GM12864 (cell line): ENCODE measurements at places on chromosomes 3 and 15.
A peak's percentile ranks its signal among the peaks of the same experiment; 100 is the strongest.

DNA sequence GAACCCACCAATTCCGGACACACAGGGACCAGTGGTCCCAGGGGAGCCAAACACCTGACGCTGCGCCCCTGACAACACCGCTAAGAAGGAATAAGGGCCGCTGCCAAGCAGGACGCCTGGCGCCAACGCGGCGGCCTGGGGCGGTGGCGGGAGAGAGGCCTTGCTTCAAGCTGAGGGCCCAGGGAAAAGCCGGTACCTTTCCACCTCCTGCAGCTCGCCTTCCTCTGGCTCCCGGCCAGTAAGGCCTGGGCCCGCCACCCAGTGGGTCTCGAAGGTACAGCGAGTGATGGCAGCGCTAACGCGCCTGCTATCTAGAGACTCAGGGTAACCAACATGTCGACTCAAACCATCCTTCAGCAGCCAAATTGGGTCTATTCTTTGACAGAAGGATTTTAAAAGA, 1074.1 kb downstream of the SI start:
- DNase-seq: no peak

GRCh38 chr3:33980252-33980651, 181.8 kb downstream of the PDCD6IP start:
- DNase-seq: no peak

DNA sequence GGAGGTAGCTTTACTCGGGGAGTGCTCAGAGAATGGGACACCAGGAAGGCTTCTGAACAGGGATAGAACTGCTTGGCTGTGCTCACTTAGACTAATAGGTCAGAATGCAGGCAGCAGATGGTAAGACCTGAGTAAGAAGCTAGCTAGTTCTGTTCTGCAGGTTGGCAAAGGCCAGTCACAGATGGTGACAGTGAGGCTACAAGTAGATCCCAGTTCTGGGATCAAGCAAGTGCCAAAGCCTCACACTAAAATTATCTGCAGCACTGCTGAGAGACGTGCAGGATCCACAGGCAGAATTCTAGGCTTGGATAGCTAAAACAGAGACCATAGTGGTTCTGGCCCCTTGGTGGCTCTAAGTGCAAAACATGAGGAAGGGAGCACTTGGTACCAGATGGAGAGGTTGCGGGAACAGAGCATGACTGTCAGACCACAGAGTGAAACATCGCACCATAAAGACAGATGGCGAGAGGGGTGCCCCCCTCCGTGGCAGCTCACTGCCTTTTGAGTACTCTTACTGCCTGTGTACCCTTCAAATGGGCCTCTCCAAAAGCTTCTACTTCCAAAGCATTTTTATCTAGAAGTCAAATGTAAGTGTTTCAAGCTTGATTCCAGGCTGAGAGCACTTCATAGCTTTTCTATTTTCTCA, 3.6 kb upstream of the GLCE start:
- no peak for DNase-seq

GRCh38 chr3:125638799-125639198, 43.5 kb upstream of the OSBPL11 start:
- no peak for DNase-seq

DNA sequence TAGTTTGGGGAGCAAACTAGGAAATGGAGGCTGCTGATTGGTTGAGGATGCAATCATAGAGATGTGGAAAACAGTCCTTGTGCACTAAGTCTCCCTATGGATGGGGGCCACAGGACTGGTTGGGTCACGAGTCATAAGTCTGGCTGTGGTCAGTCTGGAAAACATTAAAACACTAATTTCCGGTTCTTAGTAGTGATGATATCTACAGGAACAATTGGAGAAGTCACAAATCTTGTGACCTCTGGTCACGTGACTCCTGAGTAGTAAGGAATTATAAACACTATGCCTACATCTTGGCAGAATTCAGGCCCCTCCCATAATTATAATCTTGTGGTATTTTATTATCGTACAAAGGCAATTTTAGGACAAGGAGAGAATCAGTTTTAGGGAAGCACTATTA, 317.3 kb upstream of the ARPP21 start:
- DNase-seq: no peak

- no peak for DNase-seq
These were observed 3.6 kb upstream of the SH2D7 start for GRCh38 chr15:78088773-78089080.

DNA sequence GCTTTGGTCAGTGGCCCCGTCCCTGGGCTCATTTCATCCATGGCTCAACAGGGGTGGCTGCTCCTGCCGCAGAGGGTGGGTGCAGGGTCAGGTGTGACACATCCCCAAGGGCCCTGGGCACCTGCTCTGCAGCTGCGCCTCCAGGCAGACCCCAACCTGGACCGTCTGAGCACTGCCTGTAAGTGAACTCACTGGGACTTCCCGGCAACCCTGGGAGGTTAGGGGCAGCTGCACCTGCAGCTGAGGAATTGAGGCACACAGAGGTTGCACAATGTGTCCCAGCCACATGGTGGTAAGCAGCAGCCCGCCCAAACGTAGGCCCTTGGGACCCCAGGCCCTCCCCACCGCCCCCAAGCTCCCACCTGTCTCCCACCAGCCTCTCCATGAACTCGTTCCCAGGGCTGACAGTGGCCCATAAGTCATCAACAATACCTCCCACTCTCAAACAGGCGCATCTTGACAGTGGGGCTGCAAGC, 55.1 kb downstream of the PLXNA1 start:
- DNase-seq: no peak

- DNase-seq: no peak
These were observed 23.5 kb upstream of the LRRFIP2 start for GRCh38 chr3:37197810-37198371.

DNA sequence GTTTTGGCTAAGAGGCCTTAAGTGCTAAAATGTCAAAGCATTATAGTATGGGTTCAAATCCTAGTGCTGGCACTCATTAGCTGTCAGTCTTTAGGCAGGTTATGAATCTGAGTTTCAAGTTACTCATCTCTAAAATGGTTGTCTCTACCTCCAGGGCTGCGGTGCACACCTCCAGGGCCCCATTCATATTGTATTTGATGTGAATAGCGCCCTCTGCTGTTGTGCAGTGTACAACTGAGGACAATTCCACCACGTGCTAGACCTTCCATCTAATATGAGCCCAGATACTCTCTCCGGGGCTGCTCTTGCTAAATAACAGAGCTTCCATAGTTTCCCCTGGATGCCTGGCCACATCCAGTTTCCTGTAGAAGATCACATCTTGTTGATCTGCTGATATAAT, 54.3 kb downstream of the OXNAD1 start:
- DNase-seq: peak; percentile 21

DNA sequence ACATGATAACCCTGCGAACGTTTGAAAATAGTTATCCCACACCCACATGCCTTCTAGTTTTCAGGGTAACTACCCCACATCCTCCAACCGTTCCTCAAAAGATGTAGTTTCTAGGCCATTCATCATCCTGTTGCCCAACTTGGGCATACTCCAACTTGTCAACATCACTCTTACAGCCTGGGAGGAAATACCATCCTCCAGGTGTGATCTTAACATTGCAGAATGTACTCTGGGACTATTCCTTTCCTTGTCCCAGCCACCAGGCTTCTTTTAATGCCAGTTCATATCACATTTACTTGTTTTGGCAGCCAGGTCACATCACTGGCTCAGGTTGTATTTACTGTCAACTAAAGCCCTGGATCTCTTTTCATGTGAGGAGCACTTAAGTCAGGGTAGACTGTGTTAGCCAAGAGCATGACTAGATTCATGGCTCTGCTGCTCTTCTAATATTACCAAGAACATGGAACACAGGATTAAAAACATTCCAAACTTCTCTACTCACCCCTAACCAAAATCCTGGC, 4.0 kb upstream of the DENND6A start:
- no peak for DNase-seq

DNA sequence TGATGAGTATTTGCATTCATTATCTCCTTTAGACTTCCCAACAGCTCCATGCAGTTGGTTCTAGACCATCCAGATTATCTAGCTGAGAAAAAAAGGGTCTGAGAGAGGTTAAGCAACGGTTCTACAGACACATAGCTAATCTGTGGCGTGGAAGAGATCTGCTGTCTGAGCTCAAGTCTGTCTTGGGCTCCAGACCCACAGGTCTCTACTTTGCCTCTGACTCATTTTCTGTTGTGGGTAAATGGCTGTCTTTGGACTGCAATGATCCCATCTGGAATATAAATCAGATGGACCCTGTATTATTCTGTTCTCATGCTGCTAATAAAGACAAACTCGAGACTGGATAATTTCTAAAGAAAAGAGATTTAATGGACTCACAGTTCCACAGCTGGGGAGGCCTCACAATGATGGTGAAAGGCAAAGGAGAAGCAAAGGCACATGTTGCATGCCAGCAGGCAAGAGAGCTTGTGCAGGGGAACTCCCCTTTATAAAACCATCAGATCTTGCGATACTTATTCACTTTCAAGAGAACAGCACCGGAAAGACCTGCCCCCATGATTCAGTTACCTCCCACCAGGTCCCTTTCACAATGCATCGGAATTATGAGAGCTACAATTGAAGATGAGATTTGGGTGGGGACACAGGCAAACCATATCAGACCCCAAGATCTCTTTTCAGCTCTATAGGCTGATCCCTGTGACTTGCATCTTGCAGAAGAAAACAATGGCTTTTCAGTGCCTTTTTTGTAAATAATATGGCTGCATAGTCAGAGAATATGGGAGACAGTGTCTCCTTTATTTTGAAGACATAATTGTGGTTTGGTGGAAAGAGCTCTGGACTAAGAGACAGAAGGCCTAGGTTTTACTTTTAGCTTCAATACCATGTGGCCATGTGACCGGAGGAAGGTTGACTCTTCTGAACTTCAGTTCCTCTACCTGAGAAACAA, 24.7 kb downstream of the CEMIP start:
- no peak for DNase-seq

GRCh38 chr3:37680401-37680800, 181.3 kb upstream of the CTDSPL start:
- no peak for DNase-seq
